ENCODE measurements at places on chromosomes 6 and 20. TPM values are rescaled to one million over a fixed set of nuclear protein-coding genes. Genes with fewer than 3 reads are reported as not detected.

C6orf52 gene
- 1.1 TPM for polyA plus RNA-seq

DNA sequence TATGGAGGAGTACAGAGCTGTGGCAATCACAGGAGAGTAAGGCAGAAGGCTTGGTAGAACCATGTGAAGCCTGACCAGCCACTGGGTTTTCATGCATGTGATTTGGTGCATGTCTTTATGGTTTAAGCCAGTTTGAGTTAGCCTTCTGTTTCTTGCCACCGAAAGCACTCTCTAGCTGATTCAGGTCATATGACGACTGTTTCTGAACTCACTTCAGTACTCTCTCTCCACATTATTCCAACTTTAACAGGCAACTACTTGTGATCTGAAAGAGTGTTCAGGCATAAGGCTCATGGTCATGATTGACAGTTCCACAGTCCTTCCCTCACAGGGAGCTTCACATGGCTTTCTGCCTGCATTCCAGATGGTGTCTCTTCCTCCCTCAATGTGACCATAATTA, 63.3 kb upstream of the TAB2 start:
- H3K27me3 ChIP-seq: no peaks in the 10 kb centered on the region
- H3K27ac ChIP-seq: no peak overlapping the region
- H3K4me1 ChIP-seq: no peaks in the 10 kb centered on the region

DNA sequence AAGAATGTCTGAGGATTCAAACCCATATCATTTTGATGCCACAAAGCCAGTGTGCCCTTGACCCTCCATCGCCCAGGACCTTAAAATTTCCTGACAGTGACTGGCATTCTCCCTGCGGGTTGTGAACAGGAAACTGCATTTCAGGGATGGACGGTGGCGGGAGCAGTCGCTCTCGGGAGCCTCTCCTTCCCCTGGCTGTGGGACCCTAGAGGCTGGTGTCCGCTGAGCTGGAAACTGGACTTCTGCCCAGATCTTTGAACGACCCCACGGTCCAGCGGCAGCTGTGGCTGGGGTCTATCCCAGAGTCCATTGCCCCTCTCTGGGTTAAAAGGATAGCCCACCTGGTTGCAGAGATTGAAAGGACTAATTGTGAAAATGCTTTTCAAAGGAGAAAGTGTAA, 1.4 kb upstream of the SEC63 start:
- no peaks in the 10 kb centered on the region for H3K36me3 ChIP-seq
- H3K27ac ChIP-seq: no peak overlapping the region
- H3K27me3 ChIP-seq: no peaks in the 10 kb centered on the region
- H3K4me3 ChIP-seq: no peak overlapping the region
- peaks cover 17% of the 10 kb centered on the region for H3K4me1 ChIP-seq

DNA sequence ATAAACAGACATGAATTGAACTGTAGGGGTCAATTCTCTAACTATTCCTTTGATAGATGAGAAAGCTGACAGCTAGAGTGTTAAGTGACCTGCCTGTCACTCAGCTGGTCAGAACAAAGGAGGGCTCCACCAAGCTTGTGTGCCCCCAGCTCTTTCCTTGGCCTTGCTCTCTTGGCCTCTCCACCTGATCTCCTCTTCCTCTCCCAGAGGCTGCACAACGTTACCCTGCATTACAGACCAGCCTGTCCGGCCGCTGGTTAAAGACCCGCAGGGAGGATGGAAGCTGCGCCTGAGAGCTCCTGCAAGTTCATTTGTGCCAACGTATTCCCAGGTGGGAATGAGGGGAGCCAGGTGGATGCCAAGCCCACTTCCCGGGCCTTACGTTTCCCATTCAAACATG, 22.5 kb downstream of the AGPAT4 start:
- no peak overlapping the region for H3K4me3 ChIP-seq
- H3K4me1 ChIP-seq: no peaks in the 10 kb centered on the region
- no peaks in the 10 kb centered on the region for H3K36me3 ChIP-seq

GRCh38 chr6:125827788-125828320, 37.1 kb downstream of the NCOA7 start:
- no peaks in the 10 kb centered on the region for H3K27me3 ChIP-seq
- no peaks in the 10 kb centered on the region for H3K36me3 ChIP-seq
- no peak overlapping the region for H3K27ac ChIP-seq
- peaks cover 33% of the 10 kb centered on the region for H3K4me1 ChIP-seq
- DNase-seq: no peak

DNA sequence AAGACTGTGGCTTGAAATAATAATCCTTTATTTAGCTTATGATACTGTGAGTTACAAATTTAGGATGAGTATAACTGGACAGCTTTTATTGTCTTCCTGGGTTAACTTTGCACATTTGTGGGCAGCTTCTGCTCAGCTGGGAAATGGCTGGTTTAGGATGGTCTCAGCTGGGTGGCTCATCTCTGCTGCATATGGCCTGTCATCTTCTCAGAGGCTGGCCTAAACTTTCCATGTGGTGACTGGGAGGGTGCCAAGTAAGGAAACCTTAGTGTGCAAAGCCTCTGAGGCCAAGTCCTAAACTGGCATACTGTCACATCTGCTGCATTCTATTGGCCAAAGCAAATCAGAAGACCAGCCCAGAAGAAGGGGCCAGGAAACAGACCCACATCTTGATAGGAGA, 40.2 kb downstream of the BTBD3 start:
- no peak overlapping the region for H3K4me3 ChIP-seq
- H3K27me3 ChIP-seq: no peaks in the 10 kb centered on the region
- H3K36me3 ChIP-seq: no peaks in the 10 kb centered on the region
- H3K4me1 ChIP-seq: no peaks in the 10 kb centered on the region

FAM83B gene
- not detected for polyA plus RNA-seq

GRCh38 chr6:73955800-73956199, 259.8 kb downstream of the CD109 start:
- no peaks in the 10 kb centered on the region for H3K36me3 ChIP-seq
- H3K27me3 ChIP-seq: no peaks in the 10 kb centered on the region
- no peak overlapping the region for H3K4me3 ChIP-seq
- H3K4me1 ChIP-seq: no peaks in the 10 kb centered on the region
- DNase-seq: no peak

DNA sequence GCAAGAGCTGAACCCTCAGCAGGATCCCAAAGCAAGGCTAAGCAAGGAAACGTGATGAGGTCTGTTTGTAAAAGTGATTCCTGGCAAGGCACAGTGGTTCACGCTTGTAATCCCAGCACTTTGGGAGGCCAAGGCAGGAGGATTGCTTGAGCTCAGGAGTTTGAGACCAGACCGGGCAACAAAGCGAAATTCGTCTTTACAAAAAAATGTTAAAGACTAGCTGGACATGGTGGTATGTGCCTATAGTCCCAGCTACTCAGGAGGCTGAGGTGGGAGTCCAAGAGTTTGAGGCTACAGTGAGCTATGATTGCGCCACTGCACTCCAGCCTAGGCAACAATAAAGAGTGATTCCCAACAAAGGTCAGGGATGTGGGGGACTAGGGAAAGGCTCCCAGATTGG, 4.1 kb upstream of the XKR7 start:
- H3K4me3 ChIP-seq: no peak overlapping the region
- H3K27ac ChIP-seq: no peak overlapping the region
- DNase-seq: no peak
- H3K4me1 ChIP-seq: no peaks in the 10 kb centered on the region
- H3K36me3 ChIP-seq: no peaks in the 10 kb centered on the region

GRCh38 chr6:55866128-55866527, 9.3 kb downstream of the BMP5 start:
- no peak overlapping the region for H3K4me3 ChIP-seq
- H3K36me3 ChIP-seq: no peaks in the 10 kb centered on the region
- no peak overlapping the region for H3K27ac ChIP-seq
- H3K27me3 ChIP-seq: no peaks in the 10 kb centered on the region
- no peak for DNase-seq
- no peaks in the 10 kb centered on the region for H3K4me1 ChIP-seq

- H3K36me3 ChIP-seq: no peaks in the 10 kb centered on the region
- no peaks in the 10 kb centered on the region for H3K27me3 ChIP-seq
- H3K27ac ChIP-seq: no peak overlapping the region
- H3K4me1 ChIP-seq: no peaks in the 10 kb centered on the region
Observed at GRCh38 chr20:56624786-56625681, 4.1 kb upstream of the TFAP2C start.

- H3K4me3 ChIP-seq: no peak overlapping the region
- no peaks in the 10 kb centered on the region for H3K4me1 ChIP-seq
- no peak for DNase-seq
- H3K27me3 ChIP-seq: peaks cover 4% of the 10 kb centered on the region
- no peaks in the 10 kb centered on the region for H3K36me3 ChIP-seq
Observed at GRCh38 chr6:88166493-88167351, 575 bp upstream of the CNR1 start.

DNA sequence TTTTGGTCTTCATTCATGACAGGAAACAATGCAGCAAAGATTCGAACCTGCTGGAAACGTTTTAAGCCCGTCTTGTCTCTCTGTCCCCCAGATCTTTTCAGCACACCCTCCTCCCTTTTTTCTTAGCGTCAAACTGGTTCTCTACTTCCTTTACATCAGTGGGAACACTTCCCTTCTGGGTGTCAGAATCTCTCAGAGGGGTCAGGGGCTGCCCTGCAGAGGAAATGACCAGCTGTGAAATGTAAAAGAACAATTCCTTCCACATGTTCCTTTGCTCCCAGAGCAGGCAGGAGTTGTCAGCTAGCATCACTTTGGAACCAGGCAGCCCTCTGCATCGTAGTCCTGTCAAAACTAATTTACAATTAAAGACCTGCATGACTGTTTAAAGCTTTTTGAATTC, 619.0 kb downstream of the TFAP2A start:
- H3K4me1 ChIP-seq: no peaks in the 10 kb centered on the region
- H3K4me3 ChIP-seq: no peak overlapping the region
- H3K27me3 ChIP-seq: no peaks in the 10 kb centered on the region
- no peak overlapping the region for H3K27ac ChIP-seq

- H3K4me1 ChIP-seq: no peaks in the 10 kb centered on the region
- H3K27me3 ChIP-seq: no peaks in the 10 kb centered on the region
- no peaks in the 10 kb centered on the region for H3K36me3 ChIP-seq
- H3K27ac ChIP-seq: no peak overlapping the region
- no peak for DNase-seq
Observed at GRCh38 chr20:2408111-2408510, 27.4 kb downstream of the TGM6 start.

DNA sequence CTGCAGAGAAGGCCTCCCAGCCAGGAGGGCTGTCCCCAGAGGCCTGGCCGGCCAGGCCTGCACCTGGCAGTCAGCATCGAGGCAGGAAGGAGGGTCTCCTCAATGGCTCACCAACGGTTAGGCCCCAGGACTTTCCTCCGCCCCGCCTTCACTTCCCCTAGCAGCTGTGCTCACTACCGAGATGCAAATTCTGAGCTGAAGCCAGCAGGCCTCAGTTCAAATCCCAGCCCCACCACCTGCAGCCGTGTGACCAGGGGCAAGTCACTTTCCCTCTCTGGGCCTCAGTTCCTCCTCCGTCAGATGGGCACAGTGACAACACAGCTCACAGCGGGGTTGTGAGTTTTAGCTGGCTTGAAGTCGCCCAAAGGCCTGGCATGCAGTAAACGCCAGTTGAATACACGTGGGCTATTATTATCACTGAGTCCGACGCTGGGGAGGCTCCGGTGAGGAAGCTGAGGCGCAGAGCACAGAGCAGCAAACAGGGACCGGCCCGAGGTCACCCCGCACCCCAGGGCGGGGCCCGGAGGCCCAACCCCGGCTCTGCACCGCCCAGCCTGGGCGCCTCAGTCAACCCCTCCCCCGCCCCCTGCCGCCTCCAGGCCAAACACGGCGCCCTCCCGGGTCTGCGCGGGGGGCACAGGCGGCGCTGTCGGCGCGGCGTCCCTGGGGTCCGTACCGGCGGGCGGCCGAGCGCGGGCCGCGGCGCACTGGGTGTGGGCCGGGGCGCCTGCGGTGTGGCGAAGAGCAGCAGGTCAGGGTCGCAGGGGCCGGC, 671 bp downstream of the E2F1 start:
- H3K4me1 ChIP-seq: peaks cover 3% of the 10 kb centered on the region
- no peaks in the 10 kb centered on the region for H3K27me3 ChIP-seq
- no peaks in the 10 kb centered on the region for H3K36me3 ChIP-seq
- peak overlapping the region; percentile 55 for H3K4me3 ChIP-seq
- DNase-seq: peak; percentile 8

GRCh38 chr6:136524339-136524935, 25.8 kb downstream of the MAP7 start:
- H3K4me1 ChIP-seq: no peaks in the 10 kb centered on the region
- DNase-seq: no peak
- no peak overlapping the region for H3K4me3 ChIP-seq
- no peak overlapping the region for H3K27ac ChIP-seq

DNA sequence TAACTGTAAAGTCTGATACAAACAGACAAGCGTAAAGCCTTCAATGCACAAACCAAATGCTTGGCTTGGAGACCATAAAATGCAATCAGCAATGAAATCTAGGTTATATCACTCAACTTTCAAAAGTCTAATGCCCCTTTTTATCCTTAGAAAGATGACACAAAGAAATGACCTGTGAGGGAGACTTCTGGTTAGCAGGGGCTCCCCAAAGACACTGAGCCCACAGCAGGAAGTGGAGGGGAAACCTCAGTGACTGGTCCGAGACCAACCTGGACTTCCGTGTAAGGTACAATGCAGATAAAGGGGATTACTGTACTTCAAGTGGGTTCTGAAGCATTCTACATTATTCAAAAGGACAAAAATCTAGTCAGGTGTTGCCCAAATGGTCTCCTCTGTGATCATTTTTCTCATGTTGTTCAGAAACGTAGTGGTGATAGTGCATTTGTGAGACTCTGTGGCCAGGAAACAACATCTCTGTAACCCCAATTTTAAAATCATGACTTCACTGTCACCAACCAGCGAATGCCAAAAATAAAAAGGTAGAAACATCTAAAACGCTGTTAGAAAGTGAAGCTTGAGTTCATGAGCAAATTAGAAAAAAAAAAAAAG, 88.2 kb downstream of the HIVEP2 start:
- peak; percentile 50 for DNase-seq
- peak overlapping the region; percentile 86 for H3K27ac ChIP-seq
- H3K36me3 ChIP-seq: no peaks in the 10 kb centered on the region
- H3K4me1 ChIP-seq: peaks cover 68% of the 10 kb centered on the region

CST4 gene
- not detected for polyA plus RNA-seq

DNA sequence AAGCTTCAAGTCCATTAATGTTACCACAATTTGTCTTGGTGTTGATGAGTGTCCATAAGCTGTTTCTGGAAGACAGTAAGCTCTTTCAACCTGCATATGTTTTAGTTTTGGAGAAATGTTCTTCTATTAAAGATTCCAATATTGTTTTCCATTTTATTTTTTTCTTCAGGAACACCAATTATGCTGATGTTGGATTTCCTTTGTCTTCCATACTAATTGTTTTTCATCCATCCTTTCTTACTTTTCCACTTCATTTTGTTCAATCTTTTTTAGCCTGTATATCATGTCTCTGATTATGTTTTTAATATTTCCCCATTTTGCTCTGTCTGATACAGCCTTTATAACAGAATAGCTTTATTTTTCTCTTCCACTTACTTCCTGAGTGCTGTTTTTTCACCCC, 21.9 kb downstream of the SLC13A3 start:
- H3K27me3 ChIP-seq: no peaks in the 10 kb centered on the region
- no peak overlapping the region for H3K4me3 ChIP-seq
- no peak overlapping the region for H3K27ac ChIP-seq
- no peak for DNase-seq
- H3K4me1 ChIP-seq: no peaks in the 10 kb centered on the region

GRCh38 chr6:151721146-151721545, 86.3 kb upstream of the ESR1 start:
- H3K36me3 ChIP-seq: no peaks in the 10 kb centered on the region
- H3K4me1 ChIP-seq: peaks cover 4% of the 10 kb centered on the region
- H3K4me3 ChIP-seq: no peak overlapping the region
- no peak overlapping the region for H3K27ac ChIP-seq
- no peaks in the 10 kb centered on the region for H3K27me3 ChIP-seq
- DNase-seq: no peak

- no peak for DNase-seq
- H3K27me3 ChIP-seq: no peaks in the 10 kb centered on the region
- no peak overlapping the region for H3K27ac ChIP-seq
- no peaks in the 10 kb centered on the region for H3K4me1 ChIP-seq
- H3K4me3 ChIP-seq: no peak overlapping the region
Observed at GRCh38 chr6:126048635-126049034, 62.3 kb downstream of the TRMT11 start.

- no peaks in the 10 kb centered on the region for H3K27me3 ChIP-seq
- H3K4me1 ChIP-seq: no peaks in the 10 kb centered on the region
Observed at GRCh38 chr6:107398001-107398400, 61.4 kb downstream of the PDSS2 start.
